ENCODE measurements at places on chromosomes 16 and 17.

- DNase-seq: no peak
Measured at GRCh38 chr16:57042157-57043111, 49.9 kb upstream of the CPNE2 start.

DNA sequence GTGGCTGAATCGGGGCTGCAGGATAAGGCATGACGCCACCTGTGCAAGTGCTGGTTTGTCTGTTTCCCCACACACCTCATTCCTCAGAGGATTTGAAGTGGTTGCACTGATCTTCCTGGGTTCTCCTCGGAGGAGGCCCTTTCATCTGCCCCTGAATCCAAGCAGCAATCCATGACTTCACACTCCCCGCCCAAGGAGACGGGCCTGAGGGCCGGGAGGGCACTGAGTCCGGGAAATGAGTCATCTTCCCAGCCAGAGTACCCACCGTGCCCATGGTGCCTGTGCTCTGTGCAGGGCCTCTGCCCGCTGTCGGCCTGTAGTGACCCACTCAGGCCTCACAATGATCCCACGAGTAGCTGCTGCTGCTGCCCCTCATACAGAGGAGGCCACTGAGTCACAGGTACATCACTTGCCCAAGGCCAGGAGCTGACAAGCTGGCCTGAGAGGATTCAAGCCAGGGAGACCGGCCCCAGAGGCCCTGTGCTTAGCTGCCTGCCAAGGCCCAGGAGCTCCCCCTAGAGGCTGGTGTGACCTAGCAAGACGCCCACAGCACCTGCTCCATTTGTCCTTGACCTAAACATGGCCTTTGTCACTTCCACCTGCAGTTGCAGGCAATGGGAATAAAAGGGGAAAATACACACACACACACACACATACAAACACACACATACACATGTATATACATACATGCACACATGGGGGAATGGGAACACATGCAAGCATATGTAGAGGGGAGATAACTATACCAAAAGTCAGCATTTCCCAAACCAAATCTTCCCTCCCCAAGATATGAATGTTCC, 240.0 kb downstream of the C16orf95 start:
- DNase-seq: peak; percentile 28

GRCh38 chr17:57521606-57522005, 223.5 kb downstream of the CCDC182 start:
- DNase-seq: no peak

GRCh38 chr17:38464251-38464722, 36.0 kb downstream of the ARHGAP23 start:
- DNase-seq: no peak

- no peak for DNase-seq
Measured at GRCh38 chr16:86826941-86827340, 248.6 kb downstream of the FOXL1 start.

GRCh38 chr17:21042458-21043295, at the start of gene USP22:
USP22 (minus strand) TSS chr17:21043011; CDS start chr17:21042835, 176 bp downstream.
- peak; percentile 98 for DNase-seq

- DNase-seq: no peak
Measured at GRCh38 chr17:7425756-7426155, 340 bp downstream of the SPEM2 start.

Measured in bone marrow (tissue), 2 donors.